Fibroblast of skin of abdomen (primary cell): ENCODE measurements at places on chromosomes 4 and X.

GRCh38 chr4:140630246-140630645, 61.5 kb upstream of the UCP1 start:
- no peak for DNase-seq

DNA sequence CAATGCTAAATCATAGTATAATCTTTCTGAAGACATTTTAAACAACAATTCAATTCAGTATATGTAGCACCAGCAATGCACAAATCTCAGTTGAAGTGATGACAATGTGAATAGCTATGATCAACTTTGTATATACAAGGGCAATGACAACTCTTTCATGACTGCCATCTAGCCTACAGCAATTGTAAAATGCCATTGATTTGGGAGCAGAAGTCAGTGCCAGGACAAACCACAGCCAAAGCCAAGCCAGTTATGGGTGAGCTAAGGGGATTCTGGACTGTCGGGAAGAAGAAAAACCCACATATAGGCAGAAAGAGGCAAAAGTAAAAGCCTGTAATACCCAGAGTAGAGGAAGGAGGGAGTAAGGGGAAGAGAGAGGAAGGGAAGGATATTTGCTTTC, 238.6 kb downstream of the MID1IP1 start:
- DNase-seq, result no peak

- no peak for DNase-seq
Measured at GRCh38 chr4:38590046-38590445, 74.0 kb upstream of the KLF3 start.

DNA sequence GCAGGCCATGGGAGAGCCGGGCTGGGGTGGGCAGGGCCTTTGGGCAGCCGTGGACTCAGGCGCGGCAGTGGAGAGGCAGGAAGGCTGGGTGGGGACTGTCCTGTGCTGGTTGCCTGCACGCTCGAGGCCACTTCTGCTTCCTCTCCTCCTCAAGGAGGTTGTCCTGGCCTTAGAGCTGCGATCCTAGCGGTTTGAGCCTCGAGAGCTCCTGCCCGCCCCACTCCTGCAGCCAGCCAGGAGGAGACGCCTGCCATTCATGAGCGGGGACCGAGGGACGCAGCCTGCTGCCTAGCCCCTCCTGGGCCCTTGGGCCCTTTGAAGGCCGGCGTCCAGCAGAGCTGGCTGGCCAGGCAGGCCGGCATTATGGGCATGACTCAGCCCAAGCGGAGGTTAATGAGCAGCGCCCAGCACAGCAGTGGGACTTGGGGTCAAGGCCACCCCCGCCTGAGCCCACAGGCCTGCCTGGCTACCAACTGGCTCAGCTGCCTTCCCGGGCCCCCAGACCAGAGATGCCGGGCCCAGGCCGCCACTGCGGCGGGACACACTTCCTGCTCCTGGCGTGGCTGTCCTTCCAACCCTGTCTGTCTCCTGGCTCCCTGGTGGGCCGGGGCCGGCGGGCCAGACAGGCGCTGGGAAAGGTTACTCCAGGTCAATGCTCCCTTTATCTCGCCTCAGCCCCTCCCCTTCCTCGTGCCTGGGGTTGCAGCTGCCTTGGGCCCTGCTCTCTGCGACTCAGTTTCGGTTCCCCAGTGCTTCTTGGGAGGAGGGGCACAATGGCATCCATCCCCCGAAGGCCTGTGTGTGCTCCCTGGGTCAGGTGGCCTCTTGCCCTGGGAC, 1.8 kb downstream of the ABCD1 start:
- DNase-seq, result peak; percentile 13

DNA sequence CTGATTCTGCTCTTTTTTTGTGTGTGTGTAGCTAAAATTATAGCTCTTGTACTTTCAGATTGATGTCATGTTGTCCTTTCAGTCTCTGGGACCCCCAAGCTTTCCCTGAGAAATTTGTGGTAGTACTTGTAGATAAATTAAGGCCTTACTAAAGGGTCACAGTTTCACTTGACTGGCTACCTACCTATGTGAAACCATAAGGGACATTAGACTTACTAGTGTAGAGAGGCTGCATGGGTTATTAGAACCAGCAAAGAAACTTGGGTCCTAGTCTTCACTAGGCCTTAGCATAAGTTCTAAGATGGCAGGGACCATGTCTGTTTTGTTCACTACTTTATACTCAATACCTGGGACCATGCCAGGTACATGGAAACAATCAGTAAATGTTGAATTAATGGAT, 21.4 kb downstream of the WDR44 start:
- DNase-seq, result no peak

DNA sequence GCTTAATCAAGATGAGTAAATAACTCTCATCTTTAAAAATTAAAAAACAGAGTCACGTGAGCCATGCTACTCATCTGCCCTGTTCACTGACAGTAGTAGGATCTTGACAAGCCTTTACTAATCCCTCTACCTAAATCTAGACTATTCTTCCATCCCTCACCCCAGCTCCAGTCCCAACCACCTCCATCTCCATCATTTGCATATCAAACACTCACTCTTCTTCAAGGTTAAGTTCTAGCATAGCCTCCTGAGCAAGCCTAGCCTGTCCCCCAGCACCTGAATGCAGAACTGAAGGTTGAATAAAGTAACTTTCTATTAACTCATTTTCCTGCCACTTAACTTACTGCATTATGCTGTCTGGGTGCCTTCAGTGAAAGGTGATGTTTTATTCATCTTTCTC, 72.5 kb downstream of the YIPF7 start:
- DNase-seq, result no peak

DNA sequence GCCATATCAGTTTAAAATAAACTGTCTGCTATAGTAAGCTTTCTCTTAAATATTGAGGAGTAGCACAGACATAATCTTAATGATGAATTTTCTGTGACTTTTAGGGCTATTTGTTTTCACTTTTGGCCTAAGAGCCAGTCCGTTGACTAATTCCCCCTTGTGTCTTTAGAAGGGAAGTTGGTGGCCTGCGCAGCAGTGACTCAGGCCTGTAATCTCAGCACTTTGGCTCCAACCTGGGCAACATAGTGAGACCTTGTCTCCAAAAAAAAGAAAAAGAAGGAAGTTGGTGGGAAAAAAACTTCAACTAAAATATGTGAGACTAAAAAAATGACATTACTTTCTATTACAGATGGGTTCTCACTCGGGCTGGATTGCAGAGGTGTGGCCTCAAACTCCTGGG, 3.4 kb downstream of the NCAPG start:
- peak; percentile 33 for DNase-seq

DNA sequence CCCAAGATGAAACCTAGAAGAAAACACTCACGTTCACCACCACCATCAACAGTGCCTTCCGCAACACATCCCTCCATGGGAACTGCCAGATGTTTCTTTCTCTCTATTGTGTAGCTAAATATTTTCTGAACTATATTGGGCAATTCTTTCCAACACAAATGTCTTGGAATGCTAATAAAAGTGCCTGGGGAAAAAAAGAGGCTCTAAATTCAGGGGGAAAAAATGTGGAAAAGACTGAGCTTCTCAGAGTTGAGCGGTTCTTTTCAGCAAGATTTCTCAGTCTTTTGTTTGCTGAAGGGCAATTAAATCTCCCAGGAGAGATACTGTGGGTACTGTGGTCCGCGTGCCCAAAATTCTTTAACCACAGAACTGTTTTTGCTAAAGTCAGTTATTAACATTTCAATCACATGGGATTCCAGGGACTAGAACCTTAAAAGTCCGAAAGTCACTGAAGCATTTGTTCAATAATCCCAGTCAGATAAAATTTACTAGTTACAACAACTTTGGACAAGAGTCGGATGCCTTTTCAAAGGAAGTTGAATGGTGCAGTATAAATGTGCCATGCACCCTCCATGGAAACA, 51.9 kb upstream of the DHRSX start:
- peak; percentile 82 for DNase-seq

- DNase-seq, result no peak
Measured at GRCh38 chrX:131895807-131896206, 127.3 kb upstream of the STK26 start.

DNA sequence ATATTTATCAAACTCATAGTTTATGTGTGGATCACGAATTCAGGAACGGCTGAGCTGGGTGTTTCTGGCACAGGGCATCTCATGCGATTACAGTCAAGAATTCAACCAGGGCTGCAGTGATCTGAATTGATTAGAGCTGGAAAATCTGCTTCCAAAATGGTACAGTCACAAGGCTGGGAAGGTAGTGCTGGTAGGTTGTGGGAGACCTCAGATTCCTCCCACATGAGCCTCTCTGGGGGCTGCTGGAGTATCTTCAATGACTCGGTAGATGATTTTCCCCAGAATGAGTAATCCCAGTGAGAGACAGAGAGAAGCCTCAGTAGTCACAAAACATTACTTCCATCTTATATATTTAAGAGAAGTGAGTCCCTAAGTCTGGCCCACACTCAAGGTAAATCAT, 36.2 kb upstream of the PRDX4 start:
- DNase-seq, result no peak

DNA sequence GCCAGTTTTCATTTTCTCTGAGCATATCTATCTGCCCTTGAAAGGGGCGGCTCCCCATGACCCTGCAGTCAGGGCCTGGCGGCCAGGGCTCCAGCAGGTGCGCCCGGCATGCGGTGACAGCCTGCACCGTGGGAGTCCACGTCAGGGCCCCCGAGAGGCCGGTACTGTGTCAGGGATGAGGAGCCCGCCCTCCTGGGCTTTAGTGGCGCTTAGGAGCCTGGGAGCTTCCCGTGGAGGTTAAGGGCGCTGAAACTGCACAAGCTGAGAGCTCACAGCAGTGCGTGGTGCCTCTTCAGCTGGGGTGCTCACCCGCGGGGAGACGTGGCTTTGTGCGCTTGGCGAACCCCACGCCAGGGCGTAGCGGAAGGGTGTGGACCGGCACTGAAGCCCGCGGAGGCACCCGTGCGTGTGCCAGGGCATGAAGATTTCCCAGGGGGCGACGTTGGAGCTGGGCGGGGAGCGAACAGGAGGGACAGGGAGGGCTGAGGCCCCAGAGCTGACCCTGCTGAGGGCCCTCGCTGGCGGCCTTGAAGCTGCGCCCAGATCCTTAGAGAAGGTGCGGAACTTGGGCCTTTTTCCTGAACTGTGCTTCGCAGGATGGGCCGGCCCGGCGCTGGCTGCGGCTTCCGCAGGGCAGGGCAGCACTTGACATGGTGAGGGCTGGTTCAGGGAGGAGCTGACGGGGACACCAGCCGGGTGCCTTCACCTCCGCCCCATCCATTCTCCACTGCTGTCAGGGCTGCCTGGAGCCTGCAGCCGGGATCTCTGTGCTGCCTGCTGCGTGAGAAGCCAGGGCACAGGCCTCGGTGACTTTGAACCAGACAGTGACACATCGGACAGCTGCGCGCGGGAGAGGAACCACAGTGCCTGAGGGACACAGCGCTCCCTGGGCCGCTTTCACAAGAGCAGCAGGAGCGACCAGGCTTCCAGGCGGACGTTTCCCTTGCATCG, 32.9 kb downstream of the HTT-AS start:
- peak; percentile 37 for DNase-seq

DNA sequence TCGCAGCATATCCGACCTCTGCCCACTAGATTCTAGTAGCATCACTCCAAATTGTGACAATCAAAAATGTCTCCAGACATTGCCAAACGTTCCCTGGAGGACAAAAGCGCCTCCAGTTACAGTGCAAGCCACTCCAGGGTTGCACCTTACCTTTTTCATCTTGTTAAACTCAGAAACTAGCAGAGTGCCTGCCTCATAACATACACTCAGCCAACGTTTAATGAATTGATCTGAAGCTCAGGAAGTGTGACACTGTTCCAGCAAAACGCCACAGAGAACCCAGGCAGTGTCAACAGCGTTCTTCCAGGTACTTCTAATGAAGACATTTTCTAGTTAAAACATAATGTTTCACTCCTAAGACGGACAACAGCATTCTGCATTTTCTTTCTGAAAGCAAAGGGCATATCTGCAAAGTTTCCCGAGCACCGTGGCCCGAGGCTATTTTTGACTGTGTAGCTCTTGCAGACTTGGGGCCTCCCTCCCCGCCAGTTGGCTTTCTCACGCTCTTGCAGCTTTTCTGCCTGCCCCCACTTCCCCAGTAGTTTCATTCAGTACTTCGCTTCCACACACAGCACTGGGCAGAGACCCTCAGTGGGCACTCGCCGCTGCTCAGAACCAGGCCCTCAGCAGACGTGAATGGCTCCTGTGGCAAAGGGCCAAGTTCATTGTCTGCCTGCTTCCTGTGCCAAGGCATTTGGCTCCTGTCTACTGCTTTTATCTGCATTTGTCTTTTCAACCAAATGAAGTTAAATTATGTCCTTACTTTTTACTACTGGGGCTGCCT, 133.4 kb upstream of the TTC29 start:
- no peak for DNase-seq

GRCh38 chr4:117164338-117164737, 79.0 kb upstream of the TRAM1L1 start:
- no peak for DNase-seq
